T follicular helper cell (primary cell): ENCODE measurements at places on chromosomes 12 and 14.

- DNase-seq, result no peak
These were observed 8.1 kb upstream of the NAA30 start for GRCh38 chr14:57382283-57382682.

DNA sequence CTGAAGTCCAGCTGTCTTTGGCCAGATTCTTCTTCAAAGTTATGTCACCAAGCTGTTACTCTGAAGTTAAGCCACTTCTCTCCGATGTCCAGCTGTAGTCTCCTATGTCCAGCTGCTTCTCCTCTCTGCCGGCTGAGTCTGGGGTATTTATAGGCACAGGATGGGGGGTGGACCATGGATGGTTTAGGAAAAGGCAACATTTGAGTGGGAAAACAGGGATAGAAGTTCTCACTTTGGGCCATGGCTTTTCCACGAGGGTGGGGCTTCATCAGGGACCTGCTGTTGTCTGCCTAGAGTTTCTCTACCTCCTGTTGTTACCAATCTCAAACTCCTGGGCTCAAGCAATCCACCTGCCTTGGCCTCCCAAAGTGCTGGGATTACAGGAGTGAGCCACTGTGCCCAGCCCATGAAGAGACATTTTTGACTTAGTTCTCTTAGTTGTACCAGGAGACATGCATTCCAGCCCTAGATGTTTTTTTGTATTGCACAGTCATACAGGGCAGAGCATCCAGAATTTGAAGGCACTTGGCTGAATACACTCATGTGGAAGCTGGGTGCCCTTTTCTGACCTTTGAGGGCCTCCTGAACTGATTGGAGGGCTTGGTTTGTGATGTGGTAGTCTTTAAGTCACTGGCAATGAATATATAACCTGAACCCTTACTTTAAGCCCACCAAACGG, 79.8 kb upstream of the HECTD1 start:
- no peak for DNase-seq

GRCh38 chr12:212415-212714, 1.6 kb downstream of the SLC6A12 start:
- no peak for DNase-seq

DNA sequence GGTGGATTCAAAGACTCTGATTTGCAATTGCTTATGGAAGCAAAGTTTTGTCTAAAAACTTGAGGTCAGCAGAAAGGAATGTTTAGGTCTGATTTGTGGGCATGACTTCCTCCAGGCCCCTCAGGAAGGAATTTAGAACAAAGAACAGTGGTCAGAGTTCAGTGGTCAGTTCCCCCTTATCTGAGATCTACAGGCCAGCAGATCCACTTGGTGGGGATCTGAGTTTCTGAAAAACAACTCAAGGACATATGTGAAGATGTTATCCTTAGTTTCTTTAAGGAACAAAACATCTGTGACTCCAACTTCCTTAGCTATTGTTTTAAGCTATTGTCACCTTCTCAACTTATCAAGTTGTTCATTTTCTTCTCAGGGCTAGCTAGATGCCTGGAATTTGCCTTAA, 28.0 kb upstream of the NAA30 start:
- no peak for DNase-seq

DNA sequence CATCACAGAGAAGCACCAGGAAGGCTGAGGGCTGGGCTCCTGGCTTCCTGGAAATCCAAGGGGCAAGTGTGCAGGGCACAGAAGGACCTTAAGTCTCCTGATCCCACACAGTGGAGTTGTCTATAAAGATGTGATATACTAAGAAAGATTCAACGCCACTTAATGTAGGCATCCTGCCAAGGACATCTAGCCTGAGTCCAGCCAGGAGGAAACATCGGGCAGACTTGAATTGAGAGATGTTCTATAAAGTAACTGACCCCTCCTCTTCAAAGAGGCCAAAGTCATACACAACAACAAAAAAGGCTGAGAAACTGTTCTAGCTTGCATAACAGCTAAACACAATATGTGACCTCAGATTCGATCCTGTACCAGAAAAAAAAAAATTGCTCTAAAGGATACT, 299.5 kb upstream of the NOS1 start:
- no peak for DNase-seq

DNA sequence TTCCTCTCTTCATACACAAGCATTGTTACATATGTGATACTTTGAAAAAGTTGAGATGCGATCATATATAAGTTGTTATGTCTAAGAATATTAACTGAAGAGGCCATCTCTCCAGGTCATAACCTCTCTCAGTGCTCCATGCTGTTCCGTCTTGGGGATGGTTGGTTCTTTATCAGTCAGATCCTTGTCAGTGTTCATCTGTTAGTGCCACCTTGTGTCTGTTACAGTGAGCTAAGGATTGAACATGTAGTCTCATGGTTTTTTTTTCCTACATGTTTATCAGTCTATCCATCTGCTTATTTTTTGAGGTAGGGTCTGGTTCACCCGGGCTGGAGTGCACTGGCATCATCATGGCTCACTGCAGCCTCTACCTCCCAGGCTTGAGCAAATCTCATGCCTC, 30.5 kb downstream of the EP400 start:
- no peak for DNase-seq

GRCh38 chr14:61421212-61421923, 100.0 kb downstream of the PRKCH start:
- DNase-seq, result no peak

GRCh38 chr12:20105943-20106342, 262.4 kb upstream of the PDE3A start:
- no peak for DNase-seq
